CD4-positive, alpha-beta T cell treated with Interleukin-15 for 4 hours (primary cell): ENCODE measurements at places on chromosomes 16 and 17.

GRCh38 chr16:48291303-48291702 lies 44.0 kb upstream of the ABCC11 start:
- DNase-seq, result no peak

DNA sequence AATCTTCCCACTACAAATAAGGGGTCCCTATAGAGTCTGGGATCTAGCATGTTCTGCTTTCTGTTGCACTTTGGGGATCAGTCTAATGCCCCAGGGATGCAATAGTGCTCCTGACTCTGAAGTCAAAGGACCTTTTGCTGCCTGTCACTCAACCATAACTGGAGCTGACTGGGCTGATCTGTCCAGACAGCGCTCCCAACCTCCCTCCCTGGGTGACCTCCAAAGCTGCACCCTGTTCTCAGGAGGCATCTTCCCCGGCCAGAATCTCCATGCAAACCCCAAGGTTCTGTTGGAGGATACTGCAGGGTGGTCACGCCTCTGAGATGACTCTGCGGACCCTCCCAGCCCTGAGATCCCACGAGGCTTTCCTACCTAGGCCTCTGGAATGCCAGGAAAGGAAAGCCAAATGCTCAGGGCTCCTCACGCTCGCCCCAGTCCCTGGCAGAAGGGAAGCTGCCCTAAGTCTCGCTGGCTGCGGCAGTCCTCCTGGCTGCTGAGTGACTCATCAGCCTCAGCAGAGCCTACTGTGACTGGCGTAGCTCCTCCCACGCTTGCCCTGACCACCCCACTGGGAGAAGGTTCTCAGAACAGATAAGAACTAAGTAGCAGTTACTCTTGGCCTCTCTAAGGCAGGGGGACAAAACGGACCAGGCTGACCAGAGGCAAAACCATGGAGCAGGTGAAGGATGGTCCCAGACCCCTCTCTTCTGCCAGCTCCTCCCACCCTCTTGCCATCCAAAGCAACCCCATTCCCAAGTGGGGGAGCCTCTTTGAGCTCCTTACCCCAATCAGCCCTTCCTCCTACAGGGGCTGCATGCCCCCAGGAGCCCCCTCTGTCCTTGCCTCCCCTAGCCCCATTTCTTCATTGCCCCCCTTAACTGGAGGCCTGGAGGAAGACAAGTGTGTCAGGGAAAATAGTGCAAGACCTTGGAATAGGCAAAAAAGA lies 124.1 kb upstream of the TNRC6C start:
- DNase-seq, result peak; percentile 70

- DNase-seq, result no peak
These were observed 2.7 kb downstream of the WDR59 start for GRCh38 chr16:74982256-74982655.

GRCh38 chr16:72015124-72015523 lies 6.6 kb downstream of the DHODH start:
- no peak for DNase-seq

GRCh38 chr17:59688496-59688895 lies 18.7 kb downstream of the PTRH2 start:
- no peak for DNase-seq

DNA sequence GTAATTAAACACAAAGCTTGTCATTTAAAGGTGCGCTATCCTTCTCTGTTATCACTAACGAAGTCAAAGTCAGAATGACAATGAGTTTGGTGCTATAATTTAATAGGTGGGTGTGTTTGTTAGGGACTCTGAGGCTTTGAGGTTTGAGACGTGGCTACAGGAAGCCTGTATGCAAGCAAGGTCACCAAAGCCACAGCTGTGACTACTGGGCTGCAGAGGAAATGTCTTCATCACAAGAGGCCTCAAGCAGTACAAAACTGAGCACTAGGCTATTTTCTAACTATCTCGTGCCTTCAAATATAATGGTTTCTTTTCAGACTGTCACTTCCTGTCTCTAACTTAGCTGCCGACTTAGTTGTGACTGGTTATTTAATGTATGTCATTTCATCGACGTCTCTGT lies 141.2 kb downstream of the AATF start:
- peak; percentile 70 for DNase-seq

- DNase-seq, result no peak
These were observed 7.4 kb upstream of the MEAK7 start for GRCh38 chr16:84511831-84512230.

GRCh38 chr17:43856141-43856540 lies 9.2 kb downstream of the CD300LG start:
- DNase-seq, result no peak

DNA sequence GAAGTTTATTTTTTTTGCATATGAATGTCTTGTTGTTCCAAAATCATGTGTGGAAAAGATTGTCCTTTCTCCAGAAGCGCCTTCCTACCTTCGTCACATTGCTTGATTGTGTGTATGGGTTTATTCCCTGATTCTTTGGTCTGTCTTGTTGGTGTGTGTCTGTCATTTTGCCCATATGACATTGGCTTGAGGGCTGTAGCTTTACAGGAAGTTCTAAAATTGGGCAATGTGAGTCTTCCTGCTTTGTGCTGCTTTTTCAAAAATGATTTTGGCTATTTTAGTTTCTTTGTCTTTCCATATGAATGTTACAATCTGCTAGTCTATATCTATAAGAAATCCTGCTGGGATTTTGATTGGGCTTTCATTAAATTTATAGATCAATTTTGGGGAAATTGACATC lies 217.2 kb downstream of the SNX29 start:
- no peak for DNase-seq

DNA sequence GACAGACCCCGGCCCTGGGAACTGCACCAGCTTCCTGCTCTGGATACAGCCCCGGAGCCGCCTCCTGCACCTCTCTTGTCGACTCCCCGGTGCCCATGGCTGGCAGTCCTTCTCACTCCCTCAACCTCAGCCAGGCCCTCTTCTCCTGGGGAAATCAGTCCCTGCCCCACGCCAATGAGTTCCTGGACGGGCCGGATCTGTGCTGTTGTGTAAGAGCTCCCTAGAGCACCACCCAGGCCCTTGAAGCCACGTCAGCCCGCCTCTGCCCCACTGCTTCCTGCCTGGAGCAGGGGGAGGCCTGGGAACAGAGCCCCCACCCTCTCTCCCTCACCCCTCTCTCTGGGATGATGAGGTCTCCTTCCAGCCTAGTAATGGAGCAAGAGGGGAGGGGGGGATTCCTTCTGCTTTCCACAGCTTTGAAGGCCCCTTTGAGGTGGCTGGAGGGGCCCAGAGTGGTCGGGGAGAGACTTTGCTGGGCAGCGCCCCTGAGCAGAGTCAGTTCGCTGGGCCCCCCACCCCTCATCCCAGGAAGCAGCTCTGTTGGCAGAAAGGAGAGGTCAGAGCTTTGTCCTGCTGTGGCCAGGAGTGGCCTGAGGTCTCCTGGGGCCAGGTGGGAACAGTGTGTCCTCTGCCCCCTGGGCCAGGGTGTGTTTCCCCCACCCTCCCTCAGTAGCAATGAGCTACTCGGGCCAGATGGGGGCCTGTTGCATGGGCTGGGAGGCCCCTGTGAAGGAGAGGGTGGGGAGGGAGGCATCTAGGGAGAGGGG lies 3.8 kb downstream of the PRR29 start:
- DNase-seq, result no peak

GRCh38 chr16:79909571-79909970 lies 309.0 kb upstream of the MAF start:
- no peak for DNase-seq

DNA sequence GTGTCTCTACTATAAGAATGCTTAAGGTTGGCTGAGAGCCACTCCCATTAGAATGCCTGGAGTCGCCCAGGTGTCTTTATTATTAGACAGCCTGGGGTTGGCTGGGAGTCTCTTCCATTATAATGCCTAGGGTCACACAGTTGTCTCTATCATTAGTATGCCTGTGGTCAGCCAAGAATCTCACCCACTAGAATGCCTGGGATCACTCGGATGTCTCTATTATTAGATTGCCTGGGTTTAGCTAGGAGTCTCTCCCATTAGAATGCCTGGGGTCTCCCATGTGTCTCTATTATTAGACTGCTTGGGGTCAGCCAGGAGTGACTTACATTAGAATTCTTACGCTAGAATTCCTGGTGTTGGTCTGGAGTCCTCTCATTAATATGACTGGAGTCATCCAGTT lies 2255.3 kb downstream of the TP53TG3F start:
- no peak for DNase-seq

- DNase-seq, result no peak
These were observed 44.1 kb downstream of the CRLF3 start for GRCh38 chr17:30780343-30780742.

- DNase-seq, result peak; percentile 20
These were observed 449 bp downstream of the SMCR8 start for GRCh38 chr17:18315562-18315922.

DNA sequence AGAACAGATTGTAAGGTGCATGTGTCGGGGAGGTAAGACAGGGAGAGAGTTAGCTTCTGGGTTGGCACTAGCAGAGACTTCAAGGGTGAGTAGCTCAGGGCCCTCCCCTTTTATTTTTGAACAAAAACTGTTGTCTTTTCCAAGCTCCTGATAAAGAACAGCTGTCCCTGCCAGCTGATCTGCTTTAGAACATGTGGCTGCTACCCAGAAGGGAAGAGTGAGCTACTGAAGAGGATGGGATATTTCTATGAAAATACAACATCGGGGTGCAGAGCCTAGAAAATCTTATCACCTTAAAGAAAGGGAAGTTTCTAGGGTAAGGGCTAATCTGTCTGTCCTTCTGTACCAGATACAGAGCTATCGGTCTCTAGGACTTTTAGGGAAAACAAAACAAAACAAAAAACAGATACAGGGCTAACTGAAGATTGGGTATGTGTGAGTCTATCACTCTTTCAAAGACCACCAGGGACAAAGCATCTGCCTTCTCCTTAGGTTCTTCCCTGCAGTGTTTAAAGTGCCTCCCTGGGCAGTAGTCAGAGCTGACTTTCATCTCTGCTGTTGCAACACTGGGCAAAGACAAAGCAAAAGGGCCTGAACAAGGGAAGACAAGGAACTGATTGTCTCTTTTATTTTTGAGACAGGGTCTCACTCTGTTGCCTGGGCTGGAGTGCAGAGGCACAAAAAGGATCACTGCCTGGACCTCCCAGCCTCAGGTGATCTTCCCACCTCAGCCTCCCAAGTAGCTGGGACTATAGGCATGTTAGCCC lies 5.0 kb upstream of the DHRS13 start:
- DNase-seq, result no peak

GRCh38 chr16:11650641-11651591 lies 17.3 kb upstream of the SNN start:
- no peak for DNase-seq

GRCh38 chr16:85398050-85398451 lies 215.1 kb upstream of the GSE1 start:
- DNase-seq, result no peak

- DNase-seq, result no peak
These were observed 3.2 kb downstream of the PRSS22 start for GRCh38 chr16:2854700-2855309.

GRCh38 chr16:80015566-80015965 lies 415.0 kb upstream of the MAF start:
- DNase-seq, result no peak

DNA sequence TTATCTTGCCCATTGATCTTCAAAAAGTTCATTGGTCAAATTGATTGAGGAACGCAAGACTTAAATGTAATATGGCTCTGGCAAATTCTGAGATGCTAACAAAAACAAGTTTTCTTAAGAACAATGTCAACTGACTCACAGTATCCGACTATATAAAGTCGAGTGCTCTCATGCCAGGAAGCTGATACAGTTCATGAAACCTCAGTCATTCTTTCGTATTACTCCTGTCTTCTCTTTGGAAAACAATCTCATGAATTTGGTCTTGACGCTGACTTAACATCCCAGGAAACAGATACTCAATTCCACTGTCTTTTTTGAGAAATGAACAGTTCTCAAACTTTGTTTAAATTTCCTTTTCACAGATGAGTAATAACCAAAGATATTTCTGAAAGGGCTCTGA lies 704.9 kb downstream of the MAF start:
- peak; percentile 41 for DNase-seq

DNA sequence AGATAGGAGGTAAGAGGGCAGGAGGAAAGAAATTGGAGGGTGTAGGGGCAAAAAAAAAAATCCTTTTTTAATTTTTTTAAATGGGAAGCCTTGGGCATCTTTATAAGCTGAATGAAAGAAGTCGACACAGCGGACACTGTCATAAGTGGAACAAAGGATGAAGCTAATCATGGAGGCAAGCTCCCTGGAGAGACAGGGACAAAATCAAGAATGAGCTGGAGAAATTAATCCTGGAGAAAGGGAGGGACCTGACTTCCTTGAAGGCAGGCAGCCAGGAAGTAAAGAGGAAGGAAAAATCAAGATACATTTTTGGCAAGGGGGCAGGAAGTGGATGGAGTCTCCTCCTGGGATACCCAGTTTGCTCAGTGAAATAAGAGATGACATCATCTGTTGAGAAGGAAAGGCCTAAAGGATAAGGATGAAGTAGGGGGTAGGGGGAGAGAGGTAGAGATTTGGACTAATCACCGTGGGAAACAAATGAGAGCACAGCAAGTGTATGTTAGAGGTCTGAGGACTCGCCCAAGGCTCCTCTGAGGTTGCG lies 179.3 kb downstream of the SLC39A11 start:
- DNase-seq, result no peak

- DNase-seq, result no peak
These were observed 15.7 kb downstream of the BRIP1 start for GRCh38 chr17:61847659-61848058.

- DNase-seq, result no peak
These were observed 130.2 kb downstream of the CPPED1 start for GRCh38 chr16:12673466-12673865.

- DNase-seq, result no peak
These were observed 99.5 kb upstream of the DHX40 start for GRCh38 chr17:59465949-59466307.

DNA sequence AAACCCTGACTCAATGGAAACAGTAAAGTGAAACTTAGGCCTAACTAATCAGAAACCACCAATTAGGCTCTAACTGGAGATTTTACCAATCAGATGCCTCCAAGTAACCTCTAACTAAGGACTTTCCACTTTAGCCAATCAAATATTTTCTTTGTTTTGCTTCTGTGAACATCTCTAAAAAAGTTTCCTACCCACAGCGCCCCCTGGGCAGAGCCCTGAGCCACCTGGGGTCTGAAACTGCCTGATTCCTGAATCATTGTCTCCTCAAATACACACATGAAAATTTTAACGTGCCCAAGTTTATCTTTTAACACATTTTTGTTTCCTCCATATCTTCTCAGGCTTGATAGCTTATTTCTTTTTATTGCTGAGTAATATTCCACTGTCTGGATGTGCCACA lies 19.0 kb downstream of the ADAD2 start:
- DNase-seq, result no peak

DNA sequence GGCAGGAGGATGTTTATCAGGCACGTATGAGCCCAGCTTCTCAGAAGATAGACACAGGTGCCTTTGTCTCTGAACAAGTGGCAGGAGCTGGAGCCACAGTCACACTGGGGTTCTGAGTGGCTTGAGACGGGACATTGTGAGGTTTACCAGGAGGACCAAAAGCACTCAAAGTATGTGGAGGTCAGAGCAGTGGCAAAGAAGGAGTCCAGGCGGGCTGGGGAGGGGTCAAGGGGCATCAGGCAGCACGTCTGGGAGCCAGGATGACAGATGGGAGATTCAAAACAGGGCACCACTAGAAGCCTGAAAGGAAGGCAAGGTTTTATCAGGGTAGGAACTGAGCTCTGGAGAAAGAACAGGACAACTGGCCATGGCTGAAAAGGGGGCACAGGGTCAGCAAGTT lies 67.2 kb upstream of the MARCHF10 start:
- DNase-seq, result no peak

- DNase-seq, result no peak
These were observed 3.0 kb downstream of the CDT1 start for GRCh38 chr16:88806491-88807111.

- DNase-seq, result no peak
These were observed 128.4 kb upstream of the GOT2 start for GRCh38 chr16:58862334-58863021.

- no peak for DNase-seq
These were observed 1032.8 kb upstream of the CDH8 start for GRCh38 chr16:63069047-63069446.

GRCh38 chr17:35312790-35313711 lies 60.4 kb downstream of the SLFN11 start:
- DNase-seq, result peak; percentile 92
